ENCODE measurements at places on chromosomes 7 and 10. TPM values are rescaled to one million over a fixed set of nuclear protein-coding genes. Genes with fewer than 3 reads are reported as not detected.

The TDRD1 gene
- polyA plus RNA-seq, result 0.20 TPM

The GRID2IP gene
- 0.25 TPM for polyA plus RNA-seq

- no peak for DNase-seq
These were observed 62.8 kb downstream of the PPP1R3A start for GRCh38 chr7:113856010-113856409.

GRCh38 chr10:4450981-4451908 is 374.8 kb upstream of the AKR1E2 start:
- peak; percentile 38 for DNase-seq

DNA sequence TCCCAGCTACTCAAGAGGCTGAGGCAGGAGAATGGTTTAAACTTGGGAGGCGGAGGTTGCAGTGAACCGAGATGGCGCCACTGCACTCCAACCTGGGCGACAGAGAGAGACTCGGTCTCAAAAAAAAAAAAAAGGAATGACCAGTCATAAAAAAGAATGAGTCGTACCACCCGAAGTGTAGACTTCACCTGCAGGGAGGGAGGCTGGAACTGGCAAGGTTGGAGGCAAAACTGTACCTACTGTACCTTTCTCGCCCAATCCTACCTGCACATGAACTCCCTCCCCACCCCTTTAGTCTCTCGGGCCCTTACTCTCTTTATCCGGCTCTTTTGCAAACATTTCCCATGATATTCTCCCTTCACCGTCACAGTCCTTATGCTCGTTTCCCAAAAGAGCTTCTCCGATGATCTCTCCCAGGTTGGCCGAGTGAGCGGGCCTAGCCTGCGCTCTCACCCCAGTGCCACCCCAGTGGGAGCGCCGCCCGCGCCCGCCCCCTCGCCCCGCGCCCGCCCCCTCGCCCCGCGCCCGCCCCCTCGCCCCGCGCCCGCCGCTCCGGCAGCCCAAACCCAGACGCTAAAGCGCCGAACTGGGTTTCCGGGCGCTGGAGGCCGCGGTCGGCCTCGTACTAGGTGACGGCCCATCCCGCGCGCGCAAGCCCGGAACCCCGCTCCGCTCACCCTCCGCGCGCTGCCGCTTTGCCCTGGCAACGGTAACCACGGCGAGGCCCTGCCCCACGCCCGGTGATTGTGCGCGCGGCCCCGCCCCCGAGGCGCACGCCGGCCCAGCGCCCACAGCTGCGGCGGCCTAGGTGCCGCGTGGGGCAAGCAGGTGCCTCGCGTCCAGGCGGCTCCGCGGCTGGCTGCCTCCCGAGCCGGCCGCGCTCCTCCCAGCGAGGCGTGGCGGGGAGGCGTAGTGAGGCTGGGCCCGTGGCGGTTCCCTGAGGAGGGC is at the start of gene SMKR1:
Gene SMKR1, plus strand, starts transcription at position 772 of the 948 bp plus-strand sequence. CDS start 294 bp downstream, outside the sequence.
- DNase-seq, result peak; percentile 81

DNA sequence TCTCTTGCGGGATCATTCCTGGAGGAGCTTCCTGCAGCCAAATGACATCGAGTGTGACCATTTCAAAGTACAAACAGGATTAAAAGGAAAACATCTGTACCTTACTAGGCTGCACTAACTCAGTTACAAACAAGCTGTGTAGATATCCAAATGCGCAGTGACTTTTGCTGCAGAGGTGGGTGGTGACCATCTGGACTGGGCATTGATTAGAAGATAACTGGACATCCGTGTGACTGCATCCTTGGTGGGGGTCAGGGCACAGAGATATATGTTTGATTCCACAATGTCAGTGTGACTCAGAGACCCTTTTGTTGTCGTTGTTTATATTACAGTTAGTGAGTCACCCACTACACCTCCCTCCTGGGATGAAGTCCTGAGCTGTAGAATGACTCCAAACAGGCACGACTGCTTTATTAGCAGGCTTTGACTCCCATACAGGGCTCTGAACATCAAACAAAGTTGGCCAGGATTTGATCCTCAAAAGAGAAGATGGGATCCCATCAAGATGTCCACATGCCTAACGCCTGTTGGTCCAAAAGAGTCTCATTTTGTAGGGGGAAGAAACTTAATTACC is 56.7 kb upstream of the SDK1 start:
- no peak for DNase-seq

DNA sequence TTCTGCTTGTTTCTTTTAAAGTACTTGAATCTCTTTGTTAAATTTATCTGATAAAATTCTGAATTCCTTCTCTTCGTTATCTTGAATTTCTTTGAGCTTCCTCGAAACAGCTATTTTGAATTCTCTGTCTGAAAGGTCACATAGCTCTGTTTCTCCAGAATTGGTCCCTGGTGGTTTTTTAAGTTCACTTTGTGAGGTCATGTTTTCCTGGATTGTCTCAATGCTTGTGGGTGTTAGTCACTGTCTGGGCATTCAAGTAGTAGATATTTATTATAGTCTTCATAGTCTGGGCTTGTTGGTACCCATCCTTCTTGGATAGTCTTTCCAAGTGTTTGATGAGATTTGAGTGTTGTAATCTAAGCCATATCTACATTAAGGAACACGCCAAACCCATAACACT is 1060.6 kb downstream of the LRMDA start:
- DNase-seq, result no peak

DNA sequence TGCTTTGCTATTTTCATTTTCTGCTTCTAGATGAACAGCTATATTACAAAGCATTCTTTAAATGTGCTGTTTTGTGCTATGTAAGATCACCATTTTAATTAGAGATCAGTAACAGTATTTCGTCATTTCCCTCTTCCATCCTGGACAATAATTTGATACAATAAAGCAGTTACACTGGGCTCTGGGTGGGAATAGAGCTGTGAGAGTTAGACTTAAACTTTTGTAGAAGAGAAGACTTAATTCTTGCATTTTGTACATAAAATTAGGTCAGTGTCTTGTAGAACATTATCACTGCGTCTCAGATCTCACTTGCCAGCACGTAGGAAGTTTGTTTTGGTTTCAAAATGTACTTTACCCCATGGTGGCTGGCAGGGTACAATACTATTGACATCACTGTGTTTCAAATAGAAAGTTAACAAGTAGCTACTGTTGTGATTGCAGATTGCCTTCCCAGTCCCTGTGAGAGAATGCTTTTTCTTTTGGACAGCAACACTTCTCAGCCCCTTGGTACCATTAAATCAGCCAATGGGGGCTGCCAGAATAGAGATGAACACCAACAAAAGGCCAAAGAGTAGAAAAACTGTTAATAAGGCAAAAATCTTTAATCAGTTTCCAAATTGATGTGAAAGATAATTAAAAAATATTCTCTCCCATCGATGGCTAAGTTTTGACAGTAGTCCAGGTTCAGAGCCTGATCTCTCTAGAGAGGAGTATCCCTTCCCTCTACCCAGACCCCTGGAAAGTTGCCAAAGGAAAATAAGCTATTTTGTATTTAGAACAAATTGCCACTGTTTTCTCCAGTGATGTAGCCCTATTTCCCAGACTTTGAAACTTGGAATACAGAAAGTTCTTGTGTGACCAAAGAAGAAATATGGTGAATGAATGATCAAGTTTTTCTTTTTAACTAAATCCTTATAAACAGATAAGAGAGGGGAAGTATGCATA is 35.1 kb downstream of the SMNDC1 start:
- DNase-seq, result no peak

Data from muscle of back (tissue), 13 donors.